Left kidney (tissue), 8 donors: ENCODE measurements at places on chromosomes 2 and 18.

GRCh38 chr2:39379643-39380524, 57.2 kb downstream of the MAP4K3 start:
- peak; percentile 68 for DNase-seq

DNA sequence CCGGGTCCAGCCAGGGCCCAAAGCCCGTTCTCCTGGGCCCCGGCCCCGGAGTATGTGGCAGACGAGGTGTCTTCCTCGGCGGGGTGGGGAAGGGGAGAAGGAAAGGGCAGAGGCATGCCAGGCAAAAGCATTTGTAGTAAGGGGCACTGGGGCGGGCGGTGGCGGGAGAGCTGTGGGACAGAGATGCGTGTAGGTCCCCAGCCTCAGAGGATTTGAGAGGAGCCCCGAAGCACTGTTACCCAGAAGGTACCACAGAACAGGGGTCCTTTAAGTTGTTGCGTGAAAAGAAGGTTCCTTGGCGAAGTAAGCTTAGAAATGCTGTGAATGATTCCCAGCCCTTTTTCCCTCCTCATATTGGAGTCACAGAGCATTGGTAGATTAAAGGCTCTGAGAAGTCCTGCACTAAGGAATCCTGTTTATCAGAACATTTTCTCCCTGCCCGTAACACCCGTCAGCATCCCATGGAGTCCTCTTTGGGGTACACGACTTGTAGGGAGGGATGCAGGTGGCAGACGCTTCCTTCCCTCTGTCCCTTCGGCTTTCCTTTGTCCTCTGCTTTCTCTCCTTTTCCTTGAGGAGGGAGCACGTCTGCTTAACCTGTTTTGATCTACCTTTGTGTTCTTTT, 12.5 kb downstream of the GAREM2 start:
- DNase-seq = no peak

DNA sequence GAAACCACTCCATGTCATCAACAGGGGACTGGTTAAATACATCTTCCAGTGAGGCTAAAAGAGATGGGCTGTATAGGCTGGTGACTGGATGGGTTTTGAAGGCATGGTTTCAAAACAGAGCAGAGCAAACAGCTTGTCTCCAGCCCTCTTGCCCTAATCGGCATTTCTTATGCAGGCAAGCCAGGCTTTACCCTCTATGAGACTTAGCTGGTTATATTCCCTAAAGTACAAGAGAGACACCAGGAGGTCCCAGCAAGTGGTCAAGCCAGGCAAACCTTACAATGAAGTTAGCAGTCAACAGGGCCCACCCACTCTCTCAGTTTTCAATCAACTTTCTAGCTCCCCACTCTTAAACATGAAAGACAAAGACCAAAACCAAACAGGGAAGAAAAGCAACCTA, 19.0 kb downstream of the OSBPL1A start:
- no peak for DNase-seq

DNA sequence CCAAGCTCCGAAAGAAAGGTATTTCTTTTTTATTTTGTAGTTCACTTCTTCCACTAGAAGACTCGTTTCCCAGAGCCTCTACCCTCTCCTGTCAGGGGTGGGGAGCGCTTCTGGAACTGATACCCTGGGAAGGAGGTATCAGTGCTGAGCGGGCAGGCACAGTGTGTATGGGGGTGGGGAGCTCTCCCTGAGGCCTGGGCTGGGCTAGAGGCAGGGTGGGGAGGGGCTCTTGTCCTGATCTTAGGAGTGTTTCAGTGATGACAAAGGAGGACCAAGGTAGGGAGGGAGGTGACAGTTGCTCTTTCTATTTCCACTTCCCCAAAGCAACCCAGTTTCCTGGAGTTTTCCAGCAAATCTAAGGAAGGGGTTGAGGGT, 65.4 kb downstream of the ARHGAP25 start:
- DNase-seq = no peak

- DNase-seq = no peak
Observed at GRCh38 chr18:63264871-63265270, 54.7 kb downstream of the BCL2 start.
